Aorta (tissue), 5 donors: ENCODE measurements at places on chromosomes 2 and 18. TPM values are rescaled to one million over a fixed set of nuclear protein-coding genes. Genes with fewer than 3 reads are reported as not detected.

GRCh38 chr2:41187376-41188122 lies 735.7 kb upstream of the SLC8A1 start:
- no peaks in the 10 kb centered on the region for H3K27me3 ChIP-seq
- H3K36me3 ChIP-seq: no peaks in the 10 kb centered on the region
- no peaks in the 10 kb centered on the region for H3K4me1 ChIP-seq
- no peak overlapping the region for H3K4me3 ChIP-seq
- no peak for DNase-seq
- H3K27ac ChIP-seq: no peak overlapping the region

GRCh38 chr2:105269426-105269825 lies 27.9 kb downstream of the GPR45 start:
- no peak overlapping the region for H3K4me3 ChIP-seq
- no peaks in the 10 kb centered on the region for H3K27me3 ChIP-seq
- DNase-seq: no peak
- no peak overlapping the region for H3K27ac ChIP-seq
- H3K4me1 ChIP-seq: no peaks in the 10 kb centered on the region
- peaks cover 2% of the 10 kb centered on the region for H3K36me3 ChIP-seq

GRCh38 chr18:27843783-27844777 lies 332.9 kb downstream of the CDH2 start:
- no peaks in the 10 kb centered on the region for H3K4me1 ChIP-seq
- H3K27me3 ChIP-seq: no peaks in the 10 kb centered on the region
- H3K27ac ChIP-seq: no peak overlapping the region
- no peak overlapping the region for H3K4me3 ChIP-seq

Gene GPR155
- total RNA-seq: 6.8 TPM

Gene STK39
- 12.6 TPM for total RNA-seq
